ENCODE measurements at places on chromosomes 13 and 19.

GRCh38 chr19:30888937-30889336 lies 460.3 kb downstream of the TSHZ3 start:
- DNase-seq, result no peak

GRCh38 chr13:25973085-25973484 lies 78.7 kb downstream of the SHISA2 start:
- DNase-seq, result no peak

DNA sequence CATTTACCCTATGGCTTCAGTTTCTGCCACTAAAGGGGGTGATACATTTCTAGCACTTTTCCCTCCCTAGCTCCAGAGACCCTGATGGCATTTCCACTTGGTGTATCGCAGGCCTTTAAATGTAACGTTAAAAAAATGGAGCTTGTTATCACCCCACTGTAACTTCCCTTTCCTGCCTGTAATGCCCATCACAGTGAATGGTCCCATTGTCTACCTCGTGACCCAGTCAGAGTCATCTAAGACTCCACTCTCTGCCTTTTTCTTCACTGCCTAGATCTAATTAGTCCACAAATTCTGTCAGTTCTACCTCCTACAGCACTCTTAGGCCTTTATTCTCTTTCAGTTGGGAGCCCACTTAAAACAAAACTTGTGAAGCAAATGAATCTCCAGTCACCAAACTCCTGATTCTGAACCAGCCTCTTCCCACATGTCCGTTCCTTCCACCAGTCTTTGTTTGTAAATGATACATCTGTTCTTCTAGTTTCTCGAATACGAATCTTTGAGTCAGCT lies 64.8 kb downstream of the NHLRC3 start:
- DNase-seq, result no peak

- no peak for DNase-seq
These were observed 8.8 kb upstream of the KRTDAP start for GRCh38 chr19:35498984-35499527.

DNA sequence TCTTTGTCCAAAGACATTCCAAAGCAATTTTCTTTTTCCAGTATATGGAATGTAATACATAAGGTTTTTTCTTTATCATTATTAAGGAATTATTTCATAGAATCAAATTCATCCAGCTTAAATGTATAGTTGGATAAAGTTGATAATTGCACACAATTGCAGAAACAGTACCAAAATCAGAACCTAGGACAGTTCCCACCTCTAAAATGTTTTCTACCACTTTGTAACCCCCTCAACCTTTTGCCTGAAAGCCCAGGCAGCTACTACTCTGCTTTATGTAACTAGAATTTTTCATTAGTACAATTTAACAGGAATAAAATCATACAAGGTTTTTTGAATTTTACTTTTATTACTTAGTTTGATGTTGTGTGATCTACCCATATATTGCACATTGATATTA lies 98.0 kb downstream of the PRR20E start:
- no peak for DNase-seq

- no peak for DNase-seq
These were observed 720.3 kb downstream of the UQCRFS1 start for GRCh38 chr19:28492621-28493020.
